Large intestine (tissue), 12 donors: ENCODE measurements at places on chromosomes 1 and 21.

DNA sequence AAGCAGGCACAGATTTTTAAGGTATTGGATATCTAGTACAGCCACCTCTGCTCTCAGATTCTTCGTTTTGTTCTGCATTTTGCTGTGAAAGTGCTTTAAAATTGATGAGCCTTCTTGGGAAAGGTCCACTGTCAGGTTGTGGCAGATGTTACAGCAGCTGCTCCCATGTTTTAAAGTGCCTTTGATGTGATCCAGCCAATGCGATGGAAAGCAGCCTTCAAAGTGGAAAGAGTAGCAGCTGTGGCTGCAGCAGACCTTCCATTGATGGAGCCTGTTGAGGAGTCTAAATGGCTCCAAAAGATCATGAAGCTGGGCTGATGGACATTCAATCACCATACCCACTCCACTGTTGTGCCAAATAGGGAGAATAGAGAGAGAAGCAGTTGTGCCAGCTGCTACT is 816.9 kb downstream of the PLA2G4A start:
- no peaks in the 10 kb centered on the region for H3K4me1 ChIP-seq
- H3K36me3 ChIP-seq = no peaks in the 10 kb centered on the region
- H3K4me3 ChIP-seq = no peak overlapping the region
- no peak for DNase-seq
- no peak overlapping the region for H3K27ac ChIP-seq

DNA sequence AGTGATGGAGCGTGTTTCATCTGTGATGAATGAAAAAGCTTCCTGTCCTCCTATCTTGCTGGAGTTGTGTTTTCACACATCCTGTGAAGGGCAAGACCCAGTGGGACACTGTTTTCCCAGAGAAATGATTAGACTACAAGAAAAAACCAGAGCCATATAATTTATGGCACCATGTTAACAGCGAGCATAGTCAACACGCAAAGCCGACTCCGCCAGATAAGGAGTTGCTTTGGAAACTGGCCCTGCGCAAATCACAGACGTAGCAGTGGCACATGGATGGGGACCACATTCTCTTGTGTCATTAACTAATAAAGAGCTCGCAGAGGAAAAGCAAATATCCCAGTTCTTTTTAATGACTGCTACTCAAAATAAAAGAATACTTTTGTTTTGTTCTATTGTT is 471.2 kb upstream of the RUNX1 start:
- H3K27me3 ChIP-seq = no peaks in the 10 kb centered on the region
- peak; percentile 91 for DNase-seq
- peak overlapping the region; percentile 9 for H3K27ac ChIP-seq
- H3K36me3 ChIP-seq = no peaks in the 10 kb centered on the region
- peaks cover 31% of the 10 kb centered on the region for H3K4me1 ChIP-seq

GRCh38 chr1:53112271-53112774 is 30.1 kb downstream of the SLC1A7 start:
- H3K4me1 ChIP-seq = peaks cover 43% of the 10 kb centered on the region
- DNase-seq = peak; percentile 60
- H3K4me3 ChIP-seq = no peak overlapping the region
- H3K36me3 ChIP-seq = no peaks in the 10 kb centered on the region

DNA sequence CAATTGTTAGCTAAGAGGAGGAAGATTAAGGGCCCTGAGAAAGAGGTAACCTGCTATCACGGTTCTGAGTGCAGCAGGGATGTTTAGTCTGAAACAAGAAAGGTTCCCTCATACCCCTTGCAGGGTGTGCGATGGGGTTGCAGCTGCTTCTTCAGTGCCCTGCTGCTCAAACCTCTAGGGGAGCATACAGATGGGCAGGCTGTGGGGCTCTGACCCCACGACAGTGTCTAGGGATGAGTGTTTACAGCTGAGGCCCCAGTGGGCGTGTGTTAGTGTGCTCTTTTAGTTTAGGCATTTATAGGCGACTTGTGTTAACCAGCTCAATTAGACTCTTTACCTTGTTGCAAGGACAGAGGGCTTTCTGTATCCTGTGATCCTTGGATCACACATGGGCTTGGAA is 41.3 kb upstream of the PLA2G5 start:
- H3K27me3 ChIP-seq = no peaks in the 10 kb centered on the region
- no peak for DNase-seq
- H3K36me3 ChIP-seq = no peaks in the 10 kb centered on the region
- no peak overlapping the region for H3K27ac ChIP-seq

DNA sequence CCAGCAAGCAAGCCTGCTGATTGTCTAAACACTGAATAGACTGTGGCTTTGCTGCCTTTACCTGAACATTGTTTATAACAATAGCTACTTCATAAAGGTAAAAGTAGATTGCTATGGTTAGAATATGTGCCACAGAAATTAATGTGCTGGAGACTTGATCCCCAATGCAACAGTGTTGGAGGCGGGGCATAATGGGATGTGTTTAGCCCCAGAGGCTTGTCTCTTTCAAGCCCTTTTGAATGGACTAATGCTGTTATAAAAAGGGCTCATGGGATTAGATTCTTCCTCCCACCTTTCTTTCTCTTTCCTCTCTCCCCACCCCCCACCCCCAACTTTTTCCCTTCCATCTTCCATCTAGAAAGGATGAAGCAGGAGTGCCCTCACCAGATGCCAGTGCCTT is 80.2 kb upstream of the PPP2R5A start:
- no peak overlapping the region for H3K27ac ChIP-seq
- DNase-seq = no peak
- no peaks in the 10 kb centered on the region for H3K36me3 ChIP-seq
- H3K4me1 ChIP-seq = no peaks in the 10 kb centered on the region

DNA sequence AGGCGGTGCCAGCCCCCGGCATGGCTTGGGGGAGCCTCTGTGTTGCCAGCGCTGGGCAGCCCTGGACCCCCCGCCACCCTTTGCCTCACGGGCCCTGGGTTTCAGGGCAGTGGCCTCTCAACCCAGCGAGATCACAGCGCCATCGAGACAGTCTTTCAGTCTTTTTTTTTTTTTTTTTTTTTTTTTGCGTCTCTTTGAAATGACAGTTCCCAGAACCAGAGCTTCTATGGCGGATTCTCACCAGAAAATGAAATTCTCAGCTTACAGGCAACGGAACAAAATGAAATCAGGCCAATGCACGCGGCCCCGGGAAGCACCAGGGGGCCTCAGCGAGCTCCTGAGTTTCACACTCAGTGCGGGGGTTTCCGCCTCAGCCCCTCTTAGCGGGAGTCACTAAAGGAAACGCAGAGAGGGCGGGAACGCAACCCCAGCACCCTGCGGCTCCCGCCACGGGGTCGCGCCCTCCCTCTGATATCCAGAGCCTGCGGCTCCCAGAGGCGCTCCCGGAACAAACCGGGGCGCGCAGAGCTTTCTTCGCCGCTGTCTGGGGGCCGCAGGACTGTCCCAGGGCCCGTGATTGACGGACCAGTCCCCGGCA is 8.0 kb upstream of the COL6A1 start:
- H3K27ac ChIP-seq = peak overlapping the region; percentile 91
- no peaks in the 10 kb centered on the region for H3K36me3 ChIP-seq
- DNase-seq = peak; percentile 73
- peaks cover 33% of the 10 kb centered on the region for H3K4me1 ChIP-seq
- peaks cover 54% of the 10 kb centered on the region for H3K27me3 ChIP-seq

DNA sequence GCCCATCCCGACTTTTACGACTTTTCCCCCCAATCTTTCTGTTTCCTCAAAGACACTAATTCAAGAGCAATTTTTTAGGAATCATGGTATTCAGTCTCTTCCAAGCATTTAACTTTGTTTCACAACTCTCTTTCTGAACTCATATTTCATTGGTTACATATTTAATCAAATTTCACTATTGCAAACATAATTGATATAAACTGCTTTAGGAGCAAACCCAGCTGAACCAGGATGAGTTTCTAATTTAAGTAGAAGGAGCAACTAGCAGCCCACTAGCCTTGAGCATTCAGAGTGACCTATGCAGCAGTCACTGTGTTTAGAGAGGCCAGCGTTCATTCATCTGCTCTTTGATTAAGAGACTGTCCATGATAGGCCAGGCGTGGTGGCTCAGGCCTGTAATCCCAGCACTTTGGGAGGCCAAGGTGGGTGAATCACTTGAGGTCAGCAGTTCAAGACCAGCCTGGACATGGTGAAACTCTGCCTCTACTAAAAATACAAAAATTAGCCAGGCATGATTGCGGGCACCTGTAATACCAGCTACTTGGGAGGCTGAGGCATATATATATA is 1.8 kb downstream of the CELA2B start:
- no peak overlapping the region for H3K27ac ChIP-seq
- no peak overlapping the region for H3K4me3 ChIP-seq
- H3K27me3 ChIP-seq = no peaks in the 10 kb centered on the region
- H3K4me1 ChIP-seq = no peaks in the 10 kb centered on the region

- no peak overlapping the region for H3K4me3 ChIP-seq
- DNase-seq = peak; percentile 62
- H3K4me1 ChIP-seq = peaks cover 26% of the 10 kb centered on the region
- H3K27ac ChIP-seq = peak overlapping the region; percentile 57
- H3K27me3 ChIP-seq = no peaks in the 10 kb centered on the region
- no peaks in the 10 kb centered on the region for H3K36me3 ChIP-seq
Measured at GRCh38 chr1:9449976-9450696, 89.1 kb upstream of the SLC25A33 start.

- DNase-seq = peak; percentile 7
- H3K27me3 ChIP-seq = no peaks in the 10 kb centered on the region
- no peak overlapping the region for H3K4me3 ChIP-seq
- no peaks in the 10 kb centered on the region for H3K36me3 ChIP-seq
Measured at GRCh38 chr1:71157151-71157550, 76.3 kb upstream of the ZRANB2 start.

- H3K4me3 ChIP-seq = no peak overlapping the region
- H3K27ac ChIP-seq = no peak overlapping the region
- DNase-seq = no peak
Measured at GRCh38 chr1:110176299-110176956, 26.1 kb downstream of the SLC6A17 start.

DNA sequence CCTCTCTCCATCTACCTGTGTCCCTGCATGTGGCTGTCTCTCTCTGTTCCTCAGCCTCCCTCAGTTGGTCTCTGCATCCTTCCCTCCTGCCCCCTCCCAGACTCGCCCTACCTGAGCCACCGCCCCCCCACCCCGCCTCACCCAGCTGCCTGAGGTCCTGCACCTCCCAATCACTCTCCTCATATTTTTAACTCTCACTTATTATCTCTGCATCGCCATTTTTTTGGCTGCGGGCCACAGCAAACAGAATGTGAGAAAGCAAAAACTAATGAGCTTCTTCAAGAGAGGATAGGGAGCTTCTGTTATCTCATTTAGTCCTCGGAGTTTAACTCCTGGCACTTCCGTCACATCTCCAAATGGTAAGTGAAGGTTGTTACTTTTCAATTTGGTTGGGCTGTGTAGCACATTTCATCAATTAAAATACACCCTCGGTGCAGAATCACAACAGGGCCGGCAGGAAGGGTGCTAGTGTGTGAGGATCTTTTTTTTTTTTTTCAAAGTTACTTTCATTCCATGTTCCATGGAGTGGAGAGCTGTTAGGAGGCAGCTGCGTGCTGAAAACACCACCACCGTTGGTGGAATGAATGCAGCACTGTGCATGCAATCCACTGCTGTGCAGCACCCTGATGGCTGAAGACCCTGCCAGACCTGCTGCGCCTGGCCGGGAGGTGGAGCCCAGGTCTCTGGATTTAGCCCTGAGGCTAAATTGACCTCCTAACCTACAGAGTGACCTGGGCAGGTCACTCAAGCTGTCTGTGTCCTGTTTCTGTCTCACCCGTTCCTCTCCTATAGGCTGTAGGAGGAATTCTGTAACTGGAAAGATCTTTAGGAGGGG is 157.2 kb upstream of the NFIA start:
- no peak overlapping the region for H3K4me3 ChIP-seq
- H3K27ac ChIP-seq = no peak overlapping the region
- DNase-seq = no peak
- no peaks in the 10 kb centered on the region for H3K36me3 ChIP-seq
- H3K4me1 ChIP-seq = peaks cover 56% of the 10 kb centered on the region

DNA sequence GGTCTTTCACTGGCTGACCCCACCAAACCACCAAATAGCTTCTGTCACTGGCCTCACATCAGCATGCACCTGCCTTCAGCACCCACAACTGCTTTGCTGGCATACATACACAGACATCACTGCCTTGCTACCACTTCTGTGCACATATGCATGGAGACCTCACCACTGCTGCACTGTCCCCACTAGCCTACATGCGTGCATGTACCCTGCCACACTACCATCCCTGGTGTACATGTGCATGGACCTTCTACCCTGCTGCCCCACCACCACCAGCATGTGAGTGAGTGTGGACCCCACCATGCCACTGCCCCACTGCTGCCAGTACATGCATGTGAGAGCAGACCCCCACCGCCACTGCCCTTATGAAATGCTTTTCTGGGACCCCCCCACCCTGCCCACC is 6.1 kb downstream of the CD1C start:
- DNase-seq = no peak
- H3K27ac ChIP-seq = no peak overlapping the region
- H3K27me3 ChIP-seq = no peaks in the 10 kb centered on the region
- no peaks in the 10 kb centered on the region for H3K36me3 ChIP-seq

DNA sequence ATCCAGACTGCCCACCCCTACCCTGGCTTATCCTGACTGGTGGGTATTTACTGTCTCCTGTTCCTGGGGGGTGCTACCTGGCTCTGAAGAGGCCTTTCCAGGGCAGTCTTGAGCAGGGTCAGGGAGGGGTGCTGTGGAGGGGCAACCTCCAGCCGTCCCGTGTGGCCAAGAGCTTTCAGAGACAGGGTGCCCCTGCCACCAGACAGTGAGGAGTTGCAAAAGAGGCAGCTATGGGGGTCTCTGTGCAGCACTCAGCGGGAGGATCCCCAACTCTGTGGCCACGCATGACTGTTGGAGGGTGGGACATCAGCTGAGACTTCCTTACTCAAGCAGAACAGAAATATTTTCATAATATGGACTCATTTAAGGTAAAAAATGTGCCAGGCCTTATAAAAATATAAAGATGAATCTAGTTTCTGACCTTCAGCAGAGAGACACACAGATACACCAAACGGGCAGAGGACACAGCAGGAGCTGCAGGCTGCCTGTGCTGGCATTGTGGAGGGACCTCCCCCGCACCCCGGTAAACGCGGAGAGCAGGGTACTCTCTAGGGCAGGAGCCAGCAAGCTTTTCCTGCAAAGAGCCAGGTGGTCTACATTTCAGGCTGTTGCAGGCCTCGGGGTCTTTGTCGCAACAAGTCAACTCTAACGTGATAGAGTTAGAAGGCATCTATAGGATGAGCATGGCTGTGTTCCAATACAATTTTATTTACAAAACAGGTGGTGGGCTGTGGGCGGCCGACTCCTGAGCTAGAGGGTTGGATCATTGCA is 252.6 kb downstream of the RHOU start:
- H3K4me1 ChIP-seq = peaks cover 3% of the 10 kb centered on the region
- H3K4me3 ChIP-seq = no peak overlapping the region
- no peaks in the 10 kb centered on the region for H3K27me3 ChIP-seq
- no peak overlapping the region for H3K27ac ChIP-seq
- no peak for DNase-seq

GRCh38 chr1:244918421-244919319 is 54.3 kb upstream of the HNRNPU start:
- no peaks in the 10 kb centered on the region for H3K27me3 ChIP-seq
- no peaks in the 10 kb centered on the region for H3K4me1 ChIP-seq
- H3K36me3 ChIP-seq = no peaks in the 10 kb centered on the region
- peak overlapping the region; percentile 53 for H3K4me3 ChIP-seq

GRCh38 chr1:156291226-156292061 is 4.0 kb downstream of the GLMP start:
- peaks cover 23% of the 10 kb centered on the region for H3K4me1 ChIP-seq
- peak overlapping the region; percentile 60 for H3K27ac ChIP-seq
- peak; percentile 97 for DNase-seq
- H3K36me3 ChIP-seq = peaks cover 23% of the 10 kb centered on the region
- no peaks in the 10 kb centered on the region for H3K27me3 ChIP-seq
